ENCODE measurements at places on chromosomes 2 and 18.

DNA sequence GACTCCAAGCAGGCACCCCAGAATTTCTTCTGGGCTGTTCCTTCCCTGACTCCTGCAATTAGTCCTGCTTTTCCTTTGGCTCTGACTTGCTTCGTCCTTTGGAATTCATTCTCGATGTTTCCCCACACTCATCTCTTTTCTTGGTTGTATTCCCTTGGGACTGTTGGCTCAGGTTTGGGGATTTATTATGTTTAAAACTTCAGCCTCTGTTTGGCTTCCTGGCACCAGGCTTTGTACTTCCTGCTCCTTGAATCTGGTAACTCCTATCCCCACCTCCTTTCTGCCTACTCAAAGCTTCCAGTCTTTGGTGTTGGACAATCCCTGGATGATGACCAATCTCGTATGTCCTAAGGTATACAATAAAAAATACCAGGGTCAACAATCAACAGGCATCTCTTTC is 1.8 kb upstream of the KCNE4 start:
- no peak for DNase-seq

- DNase-seq: no peak
Measured at GRCh38 chr2:67046591-67046990, 350.5 kb upstream of the ETAA1 start.

DNA sequence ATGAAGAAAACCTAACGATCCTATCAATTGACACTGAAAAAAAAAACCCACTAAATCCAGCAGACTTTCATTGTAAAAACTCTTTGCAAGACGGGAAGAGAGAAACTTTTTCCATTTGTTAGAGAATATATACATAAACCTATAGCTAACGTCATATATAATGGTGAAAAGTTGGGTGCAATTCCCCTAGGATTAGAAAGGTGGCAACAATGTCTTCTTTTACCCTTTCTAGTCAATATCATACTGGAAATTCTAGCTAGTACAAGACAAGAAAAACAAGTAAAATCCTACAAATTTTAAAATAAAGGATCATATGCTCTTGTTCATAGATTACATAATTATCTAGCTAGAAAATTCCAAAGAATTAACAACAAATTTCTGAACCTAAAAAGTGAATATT is 1596.5 kb upstream of the LRRTM1 start:
- no peak for DNase-seq

- no peak for DNase-seq
Measured at GRCh38 chr2:135532581-135532980, 1.3 kb downstream of the R3HDM1 start.

- DNase-seq: no peak
Measured at GRCh38 chr2:149953627-149954026, 366.1 kb upstream of the MMADHC start.

- no peak for DNase-seq
Measured at GRCh38 chr2:60047944-60048525, 505.4 kb downstream of the BCL11A start.

DNA sequence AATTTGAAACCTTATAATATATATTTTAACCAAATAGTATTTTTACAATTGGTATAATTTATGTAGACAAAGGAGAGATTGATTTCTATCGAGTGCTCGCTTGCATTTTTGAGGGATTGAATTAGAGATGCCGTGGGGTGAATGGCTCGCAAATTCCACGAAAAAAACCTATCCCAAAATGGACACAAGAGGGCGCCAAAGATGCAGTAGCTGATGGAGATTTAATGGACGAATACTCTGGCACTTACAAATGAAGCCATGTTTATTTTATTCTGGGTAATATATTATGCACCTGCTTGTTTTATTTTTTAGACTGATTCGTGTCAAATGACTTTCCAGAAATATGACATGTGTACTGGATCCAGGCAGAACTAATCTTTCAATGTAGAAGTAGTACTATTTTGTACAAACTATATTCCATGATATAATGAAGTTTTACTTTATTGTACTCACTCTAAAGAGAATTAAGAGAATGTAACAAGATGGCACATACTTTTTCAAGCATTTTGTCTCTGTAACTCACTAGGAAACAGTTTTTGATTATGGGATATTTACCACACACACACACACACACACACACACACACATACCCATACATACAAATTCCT is 505.4 kb downstream of the PLCL1 start:
- DNase-seq: no peak

DNA sequence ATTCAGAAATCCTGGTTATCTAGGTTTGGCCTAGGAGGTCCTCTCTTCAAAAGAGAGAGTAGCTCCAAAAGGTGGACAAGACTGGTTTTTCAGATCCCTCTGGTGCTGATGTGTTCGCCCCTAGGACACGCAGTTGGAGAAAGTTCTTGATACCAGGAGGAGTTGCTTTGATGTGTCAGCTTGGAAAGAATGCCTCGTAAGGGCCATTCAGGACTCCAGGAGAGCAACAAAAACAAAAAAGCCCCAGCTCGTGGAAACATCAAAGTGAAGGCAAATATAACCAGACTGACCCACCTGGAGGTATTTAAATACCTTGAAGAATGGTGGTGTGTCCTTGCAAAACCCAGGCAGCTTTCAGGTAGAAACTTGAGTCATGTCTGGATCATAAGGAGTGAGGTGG is 12.5 kb upstream of the LBH start:
- no peak for DNase-seq

DNA sequence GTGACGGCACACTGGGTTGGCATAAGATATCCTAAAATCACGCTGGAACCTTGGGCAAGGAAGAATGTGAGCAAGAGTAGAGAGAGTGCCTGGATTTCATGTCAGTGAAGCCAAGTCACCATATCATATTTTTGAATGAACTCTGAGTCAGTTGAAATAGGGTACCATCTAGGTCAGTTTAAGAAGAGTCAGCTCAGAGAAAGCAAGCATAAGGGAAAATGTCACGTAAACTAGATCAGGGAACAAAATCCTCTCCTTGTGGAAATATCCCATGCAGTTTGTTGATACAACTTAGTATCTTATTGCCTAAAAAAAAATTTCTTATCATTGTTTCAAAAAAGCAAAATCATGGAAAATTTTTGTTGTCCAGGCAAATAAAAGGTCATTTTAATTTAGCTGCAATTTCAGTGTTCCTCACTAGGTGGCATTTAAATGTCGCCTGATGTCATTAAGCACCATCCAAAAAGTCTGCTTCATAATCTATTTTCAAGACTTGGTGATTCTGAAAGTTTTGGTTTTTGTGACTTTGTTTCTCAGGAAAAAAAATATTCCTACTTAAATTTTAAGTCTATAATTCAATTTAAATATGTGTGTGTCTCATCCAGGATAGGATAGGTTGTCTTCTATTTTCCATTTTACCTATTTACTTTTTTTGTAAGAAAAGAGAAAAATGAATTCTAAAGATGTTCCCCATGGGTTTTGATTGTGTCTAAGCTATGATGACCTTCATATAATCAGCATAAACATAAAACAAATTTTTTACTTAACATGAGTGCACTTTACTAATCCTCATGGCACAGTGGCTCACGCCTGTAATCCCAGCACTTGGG is 19.6 kb downstream of the RSAD2 start:
- DNase-seq: no peak

- no peak for DNase-seq
Measured at GRCh38 chr2:226073496-226074160, 674.1 kb downstream of the NYAP2 start.

- no peak for DNase-seq
Measured at GRCh38 chr2:169229590-169229989, 132.7 kb downstream of the LRP2 start.

GRCh38 chr18:1585881-1586488 is 681.3 kb downstream of the ADCYAP1 start:
- no peak for DNase-seq

GRCh38 chr2:159855143-159855542 is 57.1 kb upstream of the CD302 start:
- no peak for DNase-seq

DNA sequence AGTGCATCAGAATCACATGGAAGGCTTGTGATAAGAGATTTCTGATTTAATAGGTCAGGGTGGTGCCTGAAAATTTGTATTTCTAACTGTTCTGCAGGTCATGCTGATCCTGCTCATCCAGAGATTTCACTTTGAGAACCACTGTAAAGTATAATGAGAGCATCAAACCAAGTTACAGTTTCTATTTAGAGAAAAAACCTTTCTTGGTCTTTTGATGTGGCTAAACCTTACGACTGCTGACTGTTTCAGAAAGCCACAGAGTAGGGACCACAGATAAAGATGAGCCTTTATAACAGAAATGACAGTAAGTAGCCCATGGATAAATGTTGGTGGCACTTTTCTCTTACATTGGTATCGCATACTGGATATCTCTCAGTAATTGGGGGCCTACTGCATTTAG is 109.4 kb upstream of the FANCL start:
- DNase-seq: no peak

GRCh38 chr2:214379227-214379626 is 31.6 kb upstream of the VWC2L start:
- DNase-seq: no peak

- no peak for DNase-seq
Measured at GRCh38 chr18:7886436-7886835, 319.3 kb downstream of the PTPRM start.

GRCh38 chr2:3126171-3126910 is 251.3 kb downstream of the EIPR1 start:
- no peak for DNase-seq

GRCh38 chr2:54903736-54904554 is 146.3 kb downstream of the RTN4 start:
- no peak for DNase-seq

DNA sequence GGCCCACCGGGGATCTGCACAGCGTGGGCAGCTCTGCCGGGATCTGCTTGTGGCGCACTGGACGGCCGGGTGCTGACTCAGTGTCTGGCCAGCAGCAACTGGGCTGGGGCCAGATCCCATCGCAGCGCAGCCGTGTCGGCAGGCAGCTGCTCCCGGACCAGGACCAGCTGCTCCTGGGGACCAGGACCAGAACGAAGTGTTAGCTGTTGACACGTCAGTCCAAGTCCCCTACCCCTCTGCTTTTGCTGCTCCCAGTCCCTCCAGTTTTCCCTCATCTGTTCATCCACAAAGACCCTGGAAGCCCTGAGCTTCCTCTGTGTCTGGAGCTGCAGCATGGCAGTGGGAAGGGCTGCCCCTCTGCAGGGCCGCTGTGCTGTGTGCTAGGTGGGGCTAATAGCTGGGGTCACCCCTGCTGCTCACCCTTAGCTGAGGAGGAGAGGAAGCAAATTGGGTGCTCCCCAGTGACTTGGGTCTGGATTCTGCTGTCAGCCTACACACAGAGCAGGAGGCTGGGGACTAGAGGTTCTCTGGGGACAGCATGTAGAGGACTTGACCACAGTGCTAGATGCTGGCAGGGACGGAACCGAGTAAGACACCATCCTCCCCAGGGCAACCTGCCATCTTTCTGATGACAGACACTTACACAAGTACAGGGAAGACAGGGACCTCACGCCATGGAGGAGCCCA is 16.9 kb upstream of the KIF1A start:
- no peak for DNase-seq

- no peak for DNase-seq
Measured at GRCh38 chr2:159635006-159635789, 18.9 kb upstream of the BAZ2B start.

- DNase-seq: no peak
Measured at GRCh38 chr2:162106746-162107145, 32.7 kb upstream of the DPP4 start.

DNA sequence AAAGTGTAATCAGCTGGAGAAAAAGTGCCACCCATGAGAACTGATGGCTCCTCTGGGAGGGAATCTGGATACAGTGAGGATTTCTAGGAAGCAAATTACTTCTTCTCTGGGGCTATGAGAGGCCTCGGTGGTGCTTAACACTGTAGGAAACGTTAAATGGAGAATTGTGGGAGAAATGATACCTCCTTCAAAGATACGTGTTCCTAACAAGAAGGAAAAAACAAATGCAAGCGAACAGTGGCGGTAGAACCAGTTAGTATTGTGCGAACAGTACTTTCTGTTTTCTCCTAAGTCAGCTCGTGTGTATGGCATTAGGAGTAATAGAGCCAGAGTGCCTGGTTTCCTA is 587 bp upstream of the MTIF2 start:
- no peak for DNase-seq

DNA sequence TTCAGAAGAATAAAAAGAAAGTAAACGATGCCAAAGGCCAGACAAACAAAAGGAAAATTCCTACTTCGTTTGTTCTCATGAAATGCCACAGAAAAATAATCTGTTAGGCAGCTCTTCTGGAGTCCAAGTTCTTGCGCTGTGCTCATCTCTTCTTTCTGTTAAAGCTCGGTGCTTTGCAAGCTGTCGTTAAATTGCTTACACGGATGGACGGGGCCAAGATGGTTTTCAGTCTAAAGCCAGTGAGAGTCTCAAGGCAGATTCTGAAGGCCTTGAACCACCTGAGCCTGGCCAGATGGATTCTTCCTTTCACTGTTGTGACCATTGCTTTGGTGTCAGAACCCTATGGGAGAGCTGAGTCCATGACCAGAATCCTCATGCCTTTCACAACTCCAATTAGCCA is 97.6 kb upstream of the RMDN2 start:
- no peak for DNase-seq

- no peak for DNase-seq
Measured at GRCh38 chr18:961644-962355, 57.1 kb downstream of the ADCYAP1 start.

DNA sequence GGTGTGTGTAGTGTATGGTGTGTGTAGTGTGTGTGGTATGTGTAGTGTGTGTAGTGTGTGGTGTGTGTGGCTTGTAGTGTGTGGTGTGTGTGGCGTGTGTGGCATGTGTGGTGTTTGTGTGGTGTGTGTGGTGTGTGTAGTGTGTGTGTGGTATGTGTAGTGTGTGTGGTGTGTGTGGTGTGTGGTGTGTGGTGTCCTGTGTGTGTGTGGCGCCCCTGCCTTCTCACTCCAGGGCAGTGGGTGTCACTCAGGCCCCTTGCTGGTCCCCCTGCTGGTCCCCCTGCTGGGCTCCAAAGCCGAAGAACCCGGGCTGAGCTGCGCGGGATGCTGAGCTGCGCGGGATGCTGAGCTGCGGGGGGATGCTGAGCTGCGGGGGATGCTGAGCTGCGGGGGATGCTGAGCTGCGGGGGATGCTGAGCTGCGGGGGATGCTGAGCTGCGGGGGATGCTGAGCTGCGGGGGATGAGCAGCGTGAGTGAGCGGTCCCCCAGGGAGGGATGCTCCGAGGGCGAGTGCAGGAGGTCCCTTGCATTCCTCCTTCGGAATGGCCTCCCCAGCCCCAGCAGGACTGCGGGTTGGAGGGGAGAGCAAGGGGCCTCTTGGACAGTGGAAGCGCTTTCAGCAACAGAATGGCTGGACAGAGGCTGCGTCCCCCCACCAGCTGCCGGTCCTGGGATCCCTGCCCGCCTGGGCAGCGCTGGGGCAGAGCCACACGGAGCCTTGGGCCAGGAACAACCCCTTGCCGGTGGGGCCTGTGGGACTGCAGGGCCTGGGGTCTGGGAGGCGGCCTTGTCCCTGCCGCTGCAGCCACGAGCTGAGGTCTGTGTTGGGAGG is 3.4 kb upstream of the RTP5 start:
- no peak for DNase-seq

DNA sequence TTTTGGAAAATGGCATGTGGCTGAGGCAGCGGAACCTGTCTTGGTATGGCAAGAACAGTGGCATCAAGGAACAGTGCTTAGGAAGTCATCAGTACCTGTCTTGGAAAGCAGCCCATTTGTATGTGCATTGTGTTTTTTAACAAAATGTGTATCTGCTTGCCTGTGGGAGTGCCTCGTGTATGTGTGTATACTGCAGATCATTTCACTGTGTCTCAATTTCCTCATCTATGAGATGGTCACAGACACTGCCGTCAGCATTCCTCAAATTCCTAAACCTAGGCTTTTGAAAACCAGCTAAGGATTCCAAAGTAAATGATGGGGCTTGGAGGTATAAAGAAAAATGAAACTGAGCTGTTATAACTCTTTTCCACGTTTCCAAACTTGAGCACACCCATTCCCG is 441.3 kb downstream of the RND3 start:
- DNase-seq: no peak

Data from activated gamma-delta T cell (primary cell).